Left ventricle myocardium inferior (tissue), 1 donor: ENCODE measurements at places on chromosomes 3 and 15.

GRCh38 chr15:43948691-43949325 is 122.0 kb downstream of the WDR76 start:
- DNase-seq = no peak

GRCh38 chr15:89469426-89470096 is 26.8 kb downstream of the RHCG start:
- no peak for DNase-seq

GRCh38 chr3:111714305-111714704 is 119.2 kb upstream of the ZBED2 start:
- no peak for DNase-seq

DNA sequence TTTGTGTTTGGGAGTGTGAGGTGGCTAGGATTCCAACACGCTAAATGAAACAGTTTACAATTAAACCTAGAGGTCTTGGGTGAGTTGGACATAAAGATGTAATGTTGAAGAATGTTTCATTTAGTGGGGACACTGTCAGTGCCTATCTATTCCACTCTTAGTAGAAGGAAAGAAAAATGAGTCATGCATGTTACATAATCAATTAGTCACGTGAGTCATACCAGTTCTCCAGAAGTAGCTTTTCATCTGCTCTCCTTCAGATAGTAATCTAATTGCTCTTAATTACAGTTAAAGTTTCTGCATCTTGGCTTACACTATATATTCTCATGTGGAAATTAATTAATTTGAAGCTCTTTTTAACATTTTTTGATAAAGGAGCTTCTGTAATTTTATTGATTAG is 115.7 kb upstream of the P2RY1 start:
- no peak for DNase-seq

DNA sequence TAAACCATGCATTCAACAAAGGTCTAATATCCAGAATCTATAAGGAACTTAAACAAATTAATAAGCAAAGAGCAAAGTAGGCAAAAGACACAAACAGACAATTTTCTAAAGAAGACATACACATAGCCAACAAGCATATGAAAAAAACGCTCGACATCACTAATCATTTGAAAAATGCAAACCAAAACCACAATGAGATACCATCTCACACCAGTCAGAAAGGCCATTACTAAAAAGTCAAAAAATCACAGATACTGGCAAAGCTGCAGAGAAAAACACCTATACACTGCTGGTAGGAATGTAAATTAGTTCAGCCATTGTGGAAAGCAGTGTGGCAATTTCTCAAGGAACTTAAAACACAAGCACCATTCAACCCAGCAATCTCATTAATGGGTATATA is 53.8 kb downstream of the FSIP1 start:
- DNase-seq = no peak
